Ureter (tissue), 1 donor: ENCODE measurements at places on chromosomes 11 and 22.

GRCh38 chr22:23530766-23531282, 49.3 kb downstream of the IGLL1 start:
- DNase-seq = no peak

GRCh38 chr11:73576185-73576614, 21.7 kb downstream of the FAM168A start:
- no peak for DNase-seq

DNA sequence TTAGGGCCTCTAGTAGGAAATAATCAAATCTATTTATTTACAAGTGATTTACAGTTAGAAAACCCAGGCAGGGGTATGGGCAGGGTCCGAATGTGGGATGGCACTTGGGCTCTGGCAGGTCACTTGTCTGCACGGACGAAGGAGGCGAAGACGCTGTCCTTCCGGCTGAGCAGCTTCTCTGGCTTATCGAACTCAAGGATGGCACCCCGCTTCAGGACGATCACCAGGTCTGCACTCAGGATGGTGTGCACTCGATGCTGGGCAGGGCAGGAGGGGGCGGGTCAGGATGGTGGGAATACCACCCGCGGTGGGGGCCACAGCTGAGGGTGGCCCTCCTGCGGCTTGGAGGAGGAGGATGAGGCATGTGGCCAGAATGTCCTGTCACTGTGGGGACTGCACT, 4.4 kb upstream of the KCNJ11 start:
- DNase-seq = no peak

GRCh38 chr11:2374456-2375201, 2.5 kb upstream of the CD81 start:
- no peak for DNase-seq

DNA sequence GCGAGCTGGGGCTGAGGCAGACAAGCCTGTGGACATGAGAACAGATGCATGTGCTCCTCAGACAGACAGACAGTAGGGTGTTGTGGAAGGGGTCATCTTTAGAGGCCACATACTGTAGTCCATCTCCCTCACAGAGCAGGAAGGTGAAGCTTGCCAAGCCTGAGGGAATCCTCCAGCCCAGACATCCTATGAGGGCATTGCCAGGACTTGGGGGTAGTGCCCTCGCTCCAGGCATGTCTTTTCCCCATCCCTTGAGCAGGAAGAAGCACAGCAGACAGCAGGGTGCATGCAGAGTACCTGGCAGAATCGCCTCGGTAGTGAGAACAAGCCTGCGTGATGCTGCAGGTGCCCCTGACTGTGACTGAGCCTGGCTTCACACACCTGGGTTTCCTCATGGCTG, 66.5 kb upstream of the CLDN5 start:
- no peak for DNase-seq
